Upper lobe of right lung (tissue), 1 donor: ENCODE measurements at places on chromosomes 13 and 19. TPM values are rescaled to one million over a fixed set of nuclear protein-coding genes. Genes with fewer than 3 reads are reported as not detected.

Gene NUMBL
- 19.5 TPM for total RNA-seq

- peak; percentile 85 for DNase-seq
- peaks cover 7% of the 10 kb centered on the region for H3K4me1 ChIP-seq
- H3K27ac ChIP-seq: no peak overlapping the region
- peak overlapping the region; percentile 45 for H3K4me3 ChIP-seq
- no peaks in the 10 kb centered on the region for H3K36me3 ChIP-seq
These were observed 878 bp upstream of the ADAMTSL5 start for GRCh38 chr19:1513499-1514294.

Gene MAST1
- total RNA-seq: not detected

- H3K27me3 ChIP-seq: no peaks in the 10 kb centered on the region
- H3K27ac ChIP-seq: no peak overlapping the region
- H3K36me3 ChIP-seq: no peaks in the 10 kb centered on the region
- H3K4me3 ChIP-seq: no peak overlapping the region
- H3K4me1 ChIP-seq: no peaks in the 10 kb centered on the region
These were observed 160.5 kb downstream of the LACC1 start for GRCh38 chr13:44040070-44040817.

DNA sequence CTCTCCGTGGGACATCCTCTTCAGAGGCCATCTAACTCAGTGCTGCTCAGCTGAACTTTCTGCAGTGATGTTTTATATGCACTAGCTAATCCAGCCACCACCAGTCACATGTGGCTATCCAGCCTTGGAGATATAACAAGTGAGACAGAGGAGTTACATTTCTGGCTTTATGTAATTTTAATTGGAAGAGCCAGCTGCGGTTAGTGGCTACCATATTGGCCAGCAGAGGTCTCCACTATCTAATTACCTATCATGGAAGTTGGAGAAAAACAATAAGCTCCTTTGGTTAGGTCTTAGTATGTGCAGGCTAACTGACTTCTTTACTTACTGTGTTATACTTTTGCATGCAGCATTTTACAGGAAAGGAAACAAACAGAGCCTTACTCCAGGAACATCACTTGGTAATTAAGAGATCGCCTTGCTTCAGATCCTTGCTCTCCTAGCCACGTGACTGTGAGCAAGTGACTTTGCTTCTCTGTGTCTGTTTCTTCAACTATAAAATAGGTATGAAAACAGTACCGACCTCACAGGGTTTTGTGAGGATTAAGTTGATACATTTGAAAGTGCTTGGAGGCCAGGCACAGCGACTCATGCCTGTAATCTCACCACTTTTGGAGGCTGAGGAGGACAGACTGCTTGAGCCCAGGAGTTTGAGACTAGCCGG is 1.6 kb upstream of the KLK10 start:
- no peak for DNase-seq
- H3K36me3 ChIP-seq: no peaks in the 10 kb centered on the region
- H3K27me3 ChIP-seq: peaks cover 60% of the 10 kb centered on the region
- H3K4me1 ChIP-seq: peaks cover 12% of the 10 kb centered on the region
- no peak overlapping the region for H3K27ac ChIP-seq
- no peak overlapping the region for H3K4me3 ChIP-seq

GRCh38 chr19:39497701-39497995 is 1.1 kb upstream of the DLL3 start:
- DNase-seq: no peak
- H3K4me1 ChIP-seq: peaks cover 16% of the 10 kb centered on the region
- no peaks in the 10 kb centered on the region for H3K36me3 ChIP-seq
- H3K4me3 ChIP-seq: no peak overlapping the region

DNA sequence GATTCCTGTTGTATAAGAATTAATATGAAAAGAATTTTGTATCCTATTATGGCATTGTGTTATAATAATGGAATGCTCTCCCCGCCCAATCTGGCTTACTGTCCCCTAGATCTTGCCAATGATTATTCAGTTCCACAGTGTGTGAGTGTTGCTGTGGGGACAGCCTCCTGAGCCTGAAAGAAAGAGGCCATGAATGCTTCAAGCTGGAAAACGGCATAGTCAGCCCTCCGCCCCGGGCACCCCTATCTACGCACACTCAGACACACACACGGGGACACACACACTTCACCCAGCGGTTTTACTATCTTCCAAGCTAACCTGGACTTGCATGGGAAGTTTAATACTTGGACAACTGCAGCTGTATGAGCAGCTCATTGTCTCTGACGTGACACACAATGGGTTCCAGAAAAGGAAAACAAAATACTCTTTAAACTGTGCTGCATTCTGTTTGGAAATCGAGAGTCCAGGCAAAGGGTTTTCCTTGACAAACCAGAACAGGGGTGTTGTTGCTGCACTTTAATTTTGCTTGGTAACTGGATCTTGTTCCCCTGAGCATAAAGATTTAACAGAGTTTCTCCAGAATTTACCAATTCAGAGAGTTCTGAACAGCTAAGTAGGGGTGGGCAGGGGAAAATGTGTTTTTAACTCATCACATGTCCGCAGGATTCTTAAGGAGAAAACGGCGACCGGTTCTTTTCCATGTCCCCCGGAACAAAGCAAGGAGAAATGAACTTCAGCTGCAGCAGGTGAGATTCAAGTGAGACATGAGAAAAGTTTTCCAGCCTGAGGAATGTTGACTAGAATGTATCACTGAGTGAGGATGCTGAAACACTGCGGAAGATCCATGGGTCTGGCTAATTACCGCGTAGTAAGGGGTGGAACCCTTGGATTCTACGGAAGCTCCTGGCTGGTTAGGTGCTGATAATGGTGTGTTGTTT is 472.9 kb downstream of the FOXO1 start:
- H3K4me1 ChIP-seq: peaks cover 28% of the 10 kb centered on the region
- H3K27me3 ChIP-seq: no peaks in the 10 kb centered on the region
- no peak overlapping the region for H3K4me3 ChIP-seq
- H3K27ac ChIP-seq: peak overlapping the region; percentile 78

DNA sequence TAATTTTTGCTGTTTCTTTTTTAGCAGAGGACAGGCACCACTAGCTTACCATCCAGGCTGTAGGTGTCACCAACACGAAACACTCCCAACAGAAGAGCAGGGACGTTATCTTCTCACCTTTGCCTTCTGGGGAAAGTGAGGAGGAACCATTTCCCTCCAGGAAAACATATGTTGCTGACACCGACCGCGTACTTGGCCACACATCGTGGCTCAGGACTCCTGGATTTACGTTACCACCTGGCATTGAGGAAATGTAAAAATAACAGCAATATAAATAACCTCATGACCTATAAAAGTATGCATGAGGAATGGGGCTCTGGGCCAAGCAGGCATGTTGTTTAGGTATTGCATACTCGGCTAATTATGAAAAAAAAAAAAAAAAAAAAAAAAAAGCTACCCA is 525.1 kb downstream of the MYO16 start:
- H3K36me3 ChIP-seq: no peaks in the 10 kb centered on the region
- H3K4me1 ChIP-seq: peaks cover 10% of the 10 kb centered on the region
- no peak overlapping the region for H3K27ac ChIP-seq
- no peak overlapping the region for H3K4me3 ChIP-seq
- no peaks in the 10 kb centered on the region for H3K27me3 ChIP-seq

Gene ZNF729
- not detected for total RNA-seq

DNA sequence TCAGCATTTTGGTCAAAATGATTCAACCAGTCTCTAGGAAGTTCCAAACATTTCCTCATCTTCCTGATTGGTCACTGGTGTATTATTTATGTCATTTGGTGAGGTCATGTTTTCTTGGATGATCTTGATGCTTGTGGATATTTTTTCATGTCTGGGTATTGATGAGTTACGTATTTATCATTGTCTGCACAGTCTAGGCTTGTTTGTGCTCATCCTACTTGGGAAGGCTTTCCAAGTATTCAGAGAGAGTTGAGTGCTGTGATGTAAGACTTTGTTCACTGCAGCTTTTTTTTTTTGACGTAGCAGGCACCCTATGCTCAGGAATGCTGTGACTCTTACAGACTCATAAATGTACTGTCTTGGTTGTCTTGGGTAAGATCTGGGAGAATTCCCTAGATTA is 509.5 kb downstream of the SLITRK1 start:
- H3K27ac ChIP-seq: no peak overlapping the region
- no peaks in the 10 kb centered on the region for H3K4me1 ChIP-seq
- H3K4me3 ChIP-seq: no peak overlapping the region
- no peaks in the 10 kb centered on the region for H3K36me3 ChIP-seq
- no peak for DNase-seq
- no peaks in the 10 kb centered on the region for H3K27me3 ChIP-seq

DNA sequence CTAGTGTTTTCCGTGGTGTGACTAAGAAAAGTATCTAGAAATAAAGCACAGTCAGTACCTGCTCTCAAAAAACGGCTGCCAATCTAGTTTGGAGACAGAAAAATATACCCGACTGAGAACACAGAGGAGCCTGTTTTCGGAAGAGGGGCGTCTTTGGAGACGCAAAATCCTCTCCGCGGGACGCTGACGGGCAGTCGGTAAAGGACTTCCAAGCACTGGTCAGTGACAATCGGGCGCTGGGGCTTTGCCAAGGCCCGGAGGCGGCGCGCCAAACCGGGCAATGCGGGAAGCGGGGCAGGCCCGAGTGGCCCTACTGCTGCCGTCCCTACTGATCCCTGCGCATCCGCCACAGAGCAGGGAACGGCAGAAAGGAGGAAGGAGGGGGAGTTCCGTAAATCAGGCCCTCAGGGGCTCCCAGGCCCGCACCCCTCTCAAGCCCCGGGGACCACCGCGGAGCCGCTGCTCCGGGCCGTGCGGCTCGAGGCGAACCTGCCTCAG is 588 bp upstream of the DPY19L3 start:
- peaks cover 4% of the 10 kb centered on the region for H3K36me3 ChIP-seq
- H3K4me3 ChIP-seq: peak overlapping the region; percentile 86
- no peaks in the 10 kb centered on the region for H3K27me3 ChIP-seq
- DNase-seq: peak; percentile 87

DNA sequence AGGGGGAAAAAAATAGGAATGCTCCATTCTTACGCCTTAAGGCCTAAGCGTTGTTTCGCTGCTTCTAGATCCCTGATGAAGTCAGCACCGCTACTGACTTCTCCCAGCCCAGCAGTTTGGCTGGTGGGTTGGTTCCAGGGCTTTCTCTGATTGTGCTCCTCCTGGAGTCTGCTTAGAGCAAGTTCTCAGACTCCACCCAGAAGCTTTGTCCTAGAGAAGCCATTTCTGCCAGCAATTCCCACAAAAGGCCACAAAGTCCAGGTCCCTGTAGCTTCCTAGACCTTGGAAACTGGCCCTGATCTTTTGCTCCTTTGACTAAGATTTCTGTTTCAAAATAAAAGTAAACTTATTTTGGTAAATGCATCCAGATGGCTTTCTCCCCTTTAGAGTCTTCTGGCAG is 65.4 kb downstream of the KCTD12 start:
- no peaks in the 10 kb centered on the region for H3K36me3 ChIP-seq
- no peak for DNase-seq
- H3K27me3 ChIP-seq: no peaks in the 10 kb centered on the region
- no peak overlapping the region for H3K27ac ChIP-seq

GRCh38 chr13:43230989-43231388 is 207.6 kb downstream of the DNAJC15 start:
- H3K4me1 ChIP-seq: no peaks in the 10 kb centered on the region
- no peak overlapping the region for H3K4me3 ChIP-seq
- no peaks in the 10 kb centered on the region for H3K36me3 ChIP-seq
- H3K27ac ChIP-seq: no peak overlapping the region
- H3K27me3 ChIP-seq: no peaks in the 10 kb centered on the region

DNA sequence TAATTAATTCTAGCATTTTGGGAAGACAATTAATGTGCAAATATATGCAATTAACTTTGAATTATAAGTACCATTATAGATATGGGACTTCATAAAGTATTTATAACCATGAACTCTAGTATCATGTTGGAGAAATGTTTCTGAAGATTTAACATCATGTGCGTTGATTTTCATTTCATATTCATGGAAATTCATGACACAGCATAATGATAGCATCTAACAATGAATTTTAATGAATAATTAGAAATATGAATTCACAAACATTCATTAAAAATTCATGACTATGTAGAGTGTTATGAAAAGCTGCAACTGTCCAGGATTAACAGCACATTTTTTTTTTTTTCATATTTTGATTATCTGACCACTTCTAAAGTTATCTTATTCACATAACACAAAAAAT is 70.1 kb upstream of the KLHL1 start:
- H3K27me3 ChIP-seq: no peaks in the 10 kb centered on the region
- no peaks in the 10 kb centered on the region for H3K36me3 ChIP-seq
- H3K4me3 ChIP-seq: no peak overlapping the region
- no peak for DNase-seq
- no peak overlapping the region for H3K27ac ChIP-seq
- H3K4me1 ChIP-seq: no peaks in the 10 kb centered on the region

DNA sequence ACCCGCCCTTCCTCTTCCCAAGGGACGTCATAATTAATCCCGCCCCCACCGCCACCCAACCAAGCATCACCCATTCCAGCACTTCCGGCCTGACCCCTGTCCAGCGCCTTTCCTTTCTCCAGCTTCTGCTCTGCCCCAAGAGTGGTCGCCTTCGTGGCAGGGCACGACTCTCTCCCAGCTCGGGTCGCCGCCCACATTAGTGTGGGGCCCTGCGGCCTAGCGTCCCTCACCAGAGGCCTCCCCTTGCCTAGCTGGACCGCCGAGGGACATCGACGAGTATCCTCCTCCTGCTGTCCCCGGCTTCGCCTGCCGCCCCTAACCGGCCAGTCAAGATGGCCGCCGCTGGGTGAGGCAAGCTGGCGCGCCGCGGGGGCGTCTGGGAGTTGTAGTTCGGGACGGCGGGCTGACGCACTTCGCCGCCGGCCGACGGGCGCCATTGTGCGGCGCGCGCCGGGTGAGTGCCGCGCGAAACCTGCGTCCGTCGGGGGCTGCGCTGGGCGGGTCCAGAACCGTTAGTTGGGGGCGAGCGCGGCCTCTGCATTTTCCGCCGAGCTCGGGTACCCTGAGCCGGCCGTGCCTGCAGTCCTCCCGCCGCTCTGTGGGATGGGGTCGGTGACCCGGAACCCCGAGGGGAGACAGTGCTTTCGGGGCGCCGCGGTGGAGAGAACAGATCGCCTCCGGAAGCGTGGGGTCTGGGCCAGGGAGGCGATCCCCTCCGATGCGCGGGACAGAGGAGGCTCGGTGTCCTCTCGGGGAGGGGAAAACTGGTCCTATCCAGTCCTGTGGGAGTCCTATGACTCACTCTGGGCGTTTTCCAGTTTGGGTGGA is at the start of gene ZNF274:
ZNF274 (plus strand) TSS at position 73 of the 828 bp plus-strand sequence. CDS start 905 bp downstream, outside the sequence.
- DNase-seq: peak; percentile 98
- no peaks in the 10 kb centered on the region for H3K27me3 ChIP-seq
- H3K4me1 ChIP-seq: peaks cover 4% of the 10 kb centered on the region
- H3K4me3 ChIP-seq: peak within 1 kb of the TSS; percentile 90

- H3K4me3 ChIP-seq: no peak overlapping the region
- H3K27ac ChIP-seq: no peak overlapping the region
- no peaks in the 10 kb centered on the region for H3K4me1 ChIP-seq
- no peaks in the 10 kb centered on the region for H3K36me3 ChIP-seq
- no peak for DNase-seq
These were observed 5.8 kb upstream of the DMKN start for GRCh38 chr19:35519291-35519690.

DNA sequence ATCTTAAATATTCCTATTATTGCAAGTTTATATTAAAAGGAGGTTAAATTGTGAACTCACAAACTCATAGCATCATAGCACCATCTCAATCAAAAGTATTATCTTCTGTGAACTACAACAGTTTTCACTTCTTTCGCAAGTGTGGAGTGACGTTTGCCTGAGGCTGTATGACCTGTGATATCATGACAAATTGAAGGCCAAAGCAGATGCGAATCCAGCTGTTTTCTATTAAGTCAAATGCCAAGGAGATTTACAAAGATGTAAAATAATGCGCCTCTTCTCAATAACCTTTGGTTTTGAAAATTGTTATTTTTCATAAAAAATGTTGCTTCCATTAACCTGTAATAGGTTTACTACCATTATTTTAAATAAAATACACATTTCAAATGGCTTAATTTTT is 7.6 kb upstream of the PEG3 start:
- H3K4me1 ChIP-seq: no peaks in the 10 kb centered on the region
- H3K36me3 ChIP-seq: no peaks in the 10 kb centered on the region
- no peak for DNase-seq
- H3K27me3 ChIP-seq: no peaks in the 10 kb centered on the region
- no peak overlapping the region for H3K4me3 ChIP-seq

GRCh38 chr13:110869231-110869804 is 45.6 kb downstream of the ANKRD10 start:
- peak overlapping the region; percentile 90 for H3K27ac ChIP-seq
- no peaks in the 10 kb centered on the region for H3K36me3 ChIP-seq
